ENCODE measurements at places on chromosomes 6 and 20. TPM values are rescaled to one million over a fixed set of nuclear protein-coding genes. Genes with fewer than 3 reads are reported as not detected.

Gene GABRR1
- total RNA-seq = not detected

Gene TMEM151B
- total RNA-seq = not detected

GRCh38 chr6:129744201-129744879, 34.4 kb upstream of the ARHGAP18 start:
- H3K27me3 ChIP-seq = no peaks in the 10 kb centered on the region
- H3K36me3 ChIP-seq = no peaks in the 10 kb centered on the region
- no peak overlapping the region for H3K4me3 ChIP-seq
- no peak for DNase-seq
- H3K4me1 ChIP-seq = no peaks in the 10 kb centered on the region

Gene RWDD2A
- total RNA-seq = 3.3 TPM

DNA sequence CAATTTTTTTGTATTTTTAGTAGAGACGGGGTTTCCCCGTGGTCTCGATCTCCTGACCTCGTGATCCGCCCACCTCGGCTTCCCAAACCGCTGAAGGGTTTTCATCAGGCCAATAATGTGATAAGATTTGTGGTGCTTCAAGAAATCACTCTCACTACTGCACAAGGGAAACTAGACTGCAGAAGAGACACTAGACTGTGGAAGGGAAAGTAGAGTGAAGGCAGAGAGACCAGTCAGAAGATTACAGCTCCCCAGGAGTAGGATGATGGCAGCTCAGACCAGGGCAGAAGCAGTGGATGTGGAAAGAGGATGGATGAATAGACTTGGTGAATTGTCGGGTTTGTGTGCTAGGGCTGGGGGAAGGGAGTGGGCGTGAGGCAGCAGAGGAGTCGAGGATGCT, 48.0 kb upstream of the GTSF1L start:
- peaks cover 7% of the 10 kb centered on the region for H3K27me3 ChIP-seq
- DNase-seq = no peak
- H3K36me3 ChIP-seq = no peaks in the 10 kb centered on the region
- H3K27ac ChIP-seq = no peak overlapping the region
- H3K4me1 ChIP-seq = no peaks in the 10 kb centered on the region

Gene EGFL8
- 4.6 TPM for total RNA-seq

Gene ANKRD66
- total RNA-seq = not detected

- H3K27me3 ChIP-seq = no peaks in the 10 kb centered on the region
- no peak overlapping the region for H3K4me3 ChIP-seq
- DNase-seq = no peak
- H3K4me1 ChIP-seq = no peaks in the 10 kb centered on the region
- H3K36me3 ChIP-seq = no peaks in the 10 kb centered on the region
These were observed 113.6 kb upstream of the IFNGR1 start for GRCh38 chr6:137332637-137333280.

GRCh38 chr6:137112067-137112355, 61.4 kb downstream of the IL22RA2 start:
- DNase-seq = no peak
- H3K4me1 ChIP-seq = no peaks in the 10 kb centered on the region
- no peak overlapping the region for H3K27ac ChIP-seq

Gene COL11A2
- total RNA-seq = 0.19 TPM

Gene NT5E
- 3.6 TPM for total RNA-seq
